ENCODE measurements at places on chromosomes 1 and 21.

DNA sequence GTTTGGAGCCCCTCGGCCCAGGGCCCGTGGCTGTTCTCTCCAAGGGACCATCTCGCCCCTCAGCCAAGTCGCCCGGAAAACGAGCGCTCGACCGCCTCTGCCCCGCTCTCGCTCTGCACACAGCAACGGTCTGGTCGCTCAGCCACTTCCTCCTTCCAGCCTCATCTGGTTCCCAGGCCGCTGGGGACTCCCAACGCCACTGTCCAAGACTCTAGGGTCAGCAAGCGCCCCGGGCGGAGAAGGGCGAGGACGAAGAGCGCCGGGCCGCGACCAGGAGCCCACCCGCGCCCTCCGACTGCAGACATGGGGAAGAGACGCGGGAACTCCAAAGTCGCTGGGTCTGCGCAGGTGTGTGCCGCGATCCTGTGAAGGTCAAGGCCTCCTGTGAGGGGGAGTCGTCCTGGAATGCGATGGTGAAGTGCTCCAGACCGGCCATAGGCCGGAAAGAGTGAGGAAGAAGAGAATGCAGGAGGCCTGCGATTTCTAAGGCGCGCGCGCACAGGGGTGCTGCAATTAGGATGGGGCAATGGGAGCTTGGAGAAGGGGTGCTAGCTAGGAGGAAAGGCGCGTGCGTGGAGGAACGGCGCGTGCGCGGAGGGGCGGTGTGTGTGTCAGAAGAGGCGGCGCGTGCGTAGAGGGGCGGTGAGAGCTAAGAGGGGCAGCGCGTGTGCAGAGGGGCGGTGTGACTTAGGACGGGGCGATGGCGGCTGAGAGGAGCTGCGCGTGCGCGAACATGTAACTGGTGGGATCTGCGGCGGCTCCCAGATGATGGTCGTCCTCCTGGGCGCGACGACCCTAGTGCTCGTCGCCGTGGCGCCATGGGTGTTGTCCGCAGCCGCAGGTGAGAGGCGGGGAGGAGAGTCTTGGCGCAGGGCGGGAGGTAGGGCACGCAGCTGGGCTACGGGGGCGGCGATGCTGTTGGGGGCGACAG, at the start of gene IFNAR1:
Gene IFNAR1 (plus strand): TSS at position 680 of the 931 bp plus-strand sequence. CDS start 86 bp downstream, at position 766.
- peak; percentile 99 for DNase-seq

GRCh38 chr1:35390600-35391494, 122.3 kb downstream of the ZMYM4 start:
- DNase-seq = no peak

GRCh38 chr1:168466714-168467131, 77.1 kb downstream of the XCL2 start:
- no peak for DNase-seq

DNA sequence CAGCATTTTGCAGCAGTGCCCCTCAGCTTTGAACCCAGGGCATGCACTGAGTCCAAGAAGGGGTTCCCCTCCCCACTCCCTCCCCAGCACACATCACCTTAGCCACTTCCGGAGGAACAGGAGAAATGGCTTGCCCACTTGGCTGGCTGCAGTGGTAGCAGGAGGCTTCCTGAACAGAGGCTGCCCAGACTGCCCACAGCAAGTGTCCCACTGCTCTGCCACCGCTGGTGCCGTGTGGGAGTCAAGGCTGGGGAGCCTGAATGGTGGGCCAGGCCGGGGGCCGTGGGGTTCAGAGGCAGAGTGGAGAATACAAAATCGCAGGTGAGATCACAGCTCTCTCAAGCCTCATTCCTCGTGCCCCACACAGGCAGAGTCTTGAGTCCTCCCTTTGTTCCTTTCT, 34.5 kb downstream of the CD247 start:
- DNase-seq = no peak

- DNase-seq = no peak
These were observed 27.8 kb downstream of the TFF3 start for GRCh38 chr21:42287193-42288083.

DNA sequence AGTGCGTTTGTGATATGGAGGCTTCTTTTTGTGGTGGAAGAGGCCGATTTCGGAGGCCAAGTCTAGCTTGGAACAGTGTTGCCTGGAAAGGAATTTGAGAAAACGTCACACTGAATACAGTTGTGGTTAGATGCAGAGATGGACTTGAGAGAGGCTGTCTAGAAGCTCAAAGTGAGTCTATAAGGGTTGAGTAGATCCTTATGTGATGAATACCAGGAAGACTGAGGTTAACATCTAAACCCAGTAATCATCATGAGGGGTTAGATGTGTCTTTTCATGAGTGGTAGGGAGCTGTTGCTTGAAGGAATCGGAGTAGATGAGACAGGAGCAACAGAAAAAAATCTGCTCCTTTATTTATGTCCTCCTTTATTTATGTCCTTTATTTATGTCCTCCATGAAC, 114.6 kb upstream of the IVNS1ABP start:
- DNase-seq = no peak

- no peak for DNase-seq
These were observed 176.8 kb downstream of the ZP4 start for GRCh38 chr1:237713916-237714315.

- DNase-seq = no peak
These were observed 287.4 kb downstream of the NPHP4 start for GRCh38 chr1:5704561-5705514.

DNA sequence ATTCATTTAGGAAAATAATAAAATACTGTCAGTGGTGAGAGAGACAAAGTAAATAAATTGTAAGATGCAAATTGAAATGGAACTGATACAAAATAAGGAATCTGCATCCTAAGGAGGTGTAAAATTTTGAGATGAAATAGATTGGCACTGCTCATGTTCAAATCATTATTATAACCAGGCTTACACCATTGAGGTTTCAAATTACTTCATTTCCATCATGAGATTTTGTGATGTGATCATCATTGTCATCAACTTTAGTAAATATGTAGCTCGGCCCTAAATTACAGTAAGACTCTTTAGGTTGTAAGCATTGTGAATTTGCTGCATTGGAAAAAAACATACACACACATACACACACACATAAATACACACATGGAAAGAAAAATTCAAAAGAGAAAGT, 123.4 kb downstream of the SDCCAG8 start:
- DNase-seq = no peak

DNA sequence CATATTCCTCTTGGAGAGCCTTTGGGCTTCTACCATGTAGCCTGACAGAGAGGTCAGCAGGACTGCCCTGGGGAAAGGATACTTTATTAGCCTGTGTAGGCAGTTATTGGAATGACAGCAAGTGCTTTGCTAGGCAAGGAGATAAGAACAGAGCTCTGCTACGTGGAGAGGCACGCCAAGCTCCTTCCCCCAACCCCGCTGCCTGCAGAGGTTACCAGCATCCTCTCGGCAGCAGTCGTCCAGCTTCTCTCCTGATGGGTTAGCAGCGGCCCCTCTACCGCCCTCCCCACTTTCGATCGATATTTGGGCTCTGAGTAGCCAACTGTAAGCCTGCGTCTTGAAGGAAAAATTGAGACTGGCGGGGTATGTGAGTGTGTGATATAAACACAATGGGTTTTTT, 122.3 kb downstream of the DHRS3 start:
- DNase-seq = no peak

DNA sequence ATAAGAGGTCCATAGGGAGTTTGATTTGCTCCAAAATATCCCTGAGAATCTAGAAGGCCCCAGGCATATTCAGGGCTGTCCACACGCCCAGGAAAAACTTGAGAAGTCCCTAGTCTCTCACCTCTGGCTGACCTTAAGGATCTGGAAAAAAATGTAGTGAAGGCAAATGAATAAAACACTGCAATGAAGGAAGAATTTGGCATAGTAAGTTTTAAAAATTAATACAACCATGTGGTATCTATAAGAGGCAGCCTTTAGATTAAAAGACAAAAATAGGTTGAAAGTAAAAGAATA, 91.3 kb downstream of the COLGALT2 start:
- no peak for DNase-seq

DNA sequence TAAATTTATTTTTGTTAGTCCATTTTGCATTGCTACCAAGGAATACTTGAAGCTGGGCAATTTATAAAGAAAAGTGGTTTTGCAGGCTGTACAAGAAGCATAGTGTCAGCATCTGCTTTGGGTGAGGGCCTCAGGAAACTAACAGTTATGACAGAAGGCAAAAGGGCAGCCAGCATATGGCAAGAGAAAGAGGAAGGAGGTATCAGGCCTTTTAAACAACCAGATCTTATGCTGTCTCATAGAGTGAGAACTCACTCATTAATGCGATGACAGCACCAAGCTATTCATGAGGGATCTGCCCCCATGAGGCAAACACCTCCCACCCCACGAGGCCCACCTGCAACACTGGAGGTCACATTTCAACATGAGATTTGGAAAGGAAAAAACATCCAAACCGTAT, 898.4 kb downstream of the KCNT2 start:
- no peak for DNase-seq

- DNase-seq = no peak
These were observed 61.9 kb downstream of the CAPN2 start for GRCh38 chr1:223774134-223774814.

DNA sequence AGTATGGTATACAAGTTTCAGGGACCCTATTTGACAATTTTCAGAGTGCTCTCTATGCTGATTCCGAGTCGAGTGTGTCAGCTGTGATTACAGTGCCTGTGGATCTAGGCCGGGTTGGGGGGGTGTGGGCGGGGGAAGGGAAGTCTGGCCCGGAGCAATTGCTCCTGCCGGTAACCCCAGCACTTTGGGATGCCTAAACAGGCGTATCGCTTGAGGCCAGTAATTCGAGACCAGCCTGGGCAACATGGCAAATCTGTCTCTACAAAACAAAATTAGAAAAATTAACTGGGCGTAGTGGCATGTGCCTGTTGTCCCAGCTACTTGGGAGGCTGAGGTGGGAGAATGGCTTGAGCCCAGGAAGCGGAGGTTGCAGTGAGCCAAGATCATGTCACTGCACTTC, 1.6 kb upstream of the IL10RB start:
- DNase-seq = no peak

DNA sequence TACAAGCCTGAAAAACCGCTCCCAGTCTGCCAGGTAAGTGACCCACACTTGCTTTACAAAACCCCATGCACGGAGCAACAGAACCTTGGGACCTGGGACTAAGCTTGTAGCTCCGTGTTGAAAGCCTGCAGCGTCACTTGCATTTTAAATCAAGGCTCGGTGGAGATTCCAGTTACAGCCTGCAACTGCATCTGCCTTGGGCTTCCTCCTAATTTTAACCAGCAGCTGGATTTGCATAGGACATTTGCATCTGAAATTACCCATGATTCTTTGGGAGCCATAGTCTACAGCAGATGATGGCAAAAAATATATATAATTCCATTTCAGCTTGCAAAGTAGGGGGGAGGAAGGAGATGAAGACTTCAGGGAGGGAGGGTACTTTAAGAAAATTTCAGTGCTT, 62.4 kb upstream of the IGSF21 start:
- DNase-seq = no peak

- peak; percentile 68 for DNase-seq
These were observed 29.3 kb downstream of the KRTAP10-1 start for GRCh38 chr21:44510508-44511218.

DNA sequence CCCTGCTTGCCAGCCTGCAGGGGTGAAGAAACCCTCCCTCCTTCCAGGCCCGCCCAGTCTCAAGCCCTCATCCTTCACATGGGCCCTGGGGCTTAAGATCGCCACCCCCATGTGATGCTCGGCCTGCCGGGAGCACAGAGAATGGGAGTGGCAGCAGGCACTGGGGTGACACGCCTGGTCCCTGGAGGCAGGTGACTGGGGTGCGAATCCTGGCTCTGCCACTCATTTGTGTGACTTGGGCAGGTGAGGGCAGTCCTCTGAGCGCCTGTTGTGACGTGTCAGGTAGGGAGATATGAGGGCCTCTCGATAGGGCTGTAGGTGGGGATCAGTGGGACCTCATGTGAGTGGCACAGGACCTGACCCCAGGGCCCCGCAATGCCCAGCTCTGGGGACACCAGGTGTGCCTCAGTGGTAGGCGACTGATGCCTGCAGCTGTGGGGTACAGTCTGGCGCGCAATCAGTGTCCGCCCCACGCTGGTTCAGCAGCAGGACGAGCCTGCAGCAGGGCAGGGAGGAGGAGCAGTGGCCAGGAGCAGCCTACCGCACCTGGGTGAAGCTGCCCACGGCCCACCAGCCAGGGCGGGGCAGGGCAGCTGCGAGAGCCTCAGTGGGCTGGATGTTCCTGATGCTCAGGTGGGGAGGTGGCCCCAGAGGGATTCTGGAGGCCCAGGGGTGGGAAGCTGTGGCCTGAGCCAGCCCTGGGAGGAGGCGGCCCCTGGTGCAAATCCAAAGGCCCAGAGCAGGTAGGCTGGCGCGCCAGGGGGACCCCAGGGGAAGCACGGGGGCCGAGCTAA, 6.2 kb downstream of the SH2D5 start:
- DNase-seq = no peak

GRCh38 chr1:174262349-174263241, 103.3 kb downstream of the RABGAP1L start:
- no peak for DNase-seq

DNA sequence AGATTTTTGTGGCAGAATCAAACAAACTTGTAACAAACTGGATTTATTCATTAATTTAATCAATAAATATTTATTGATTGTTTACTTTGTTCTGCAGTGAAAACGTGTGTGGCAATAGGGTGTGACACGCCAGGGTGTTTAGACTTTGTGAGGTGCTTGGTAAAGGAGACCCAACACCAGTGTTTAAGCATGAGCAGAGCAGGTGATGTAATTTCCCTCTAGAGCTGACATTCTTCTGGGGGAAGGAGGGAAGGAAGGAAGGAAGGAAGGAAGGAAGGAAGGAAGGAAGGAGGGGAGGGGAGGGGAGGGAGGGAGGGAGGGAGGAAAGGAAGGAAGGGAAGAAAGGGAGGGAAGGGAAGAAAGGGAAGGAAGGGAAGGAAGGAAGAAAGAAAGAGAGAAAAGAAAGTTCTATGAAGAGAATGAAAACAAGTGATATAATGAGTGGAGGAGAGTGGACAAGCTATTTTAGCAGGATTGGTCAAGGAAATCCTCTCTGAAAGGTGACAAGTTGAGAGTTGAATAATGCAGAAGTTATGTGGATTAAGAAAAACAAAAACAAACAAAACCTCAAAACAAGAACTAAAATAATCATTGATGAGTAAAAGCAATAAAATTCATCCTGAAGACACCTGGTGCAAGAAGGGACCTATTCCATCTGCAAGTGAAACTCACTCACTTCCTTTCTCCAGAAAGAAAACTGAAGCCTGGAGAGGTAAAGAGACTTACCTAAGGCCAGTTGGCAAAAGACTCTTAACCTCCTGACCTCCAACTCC, 60.8 kb downstream of the TSEN15 start:
- no peak for DNase-seq

All from stimulated activated CD4-positive, alpha-beta T cell treated with anti-CD3 and anti-CD28 coated beads, Interleukin-4, amount 100 ng/mL, for 48 hours (primary cell).